ENCODE measurements at places on chromosomes 2 and 18.

DNA sequence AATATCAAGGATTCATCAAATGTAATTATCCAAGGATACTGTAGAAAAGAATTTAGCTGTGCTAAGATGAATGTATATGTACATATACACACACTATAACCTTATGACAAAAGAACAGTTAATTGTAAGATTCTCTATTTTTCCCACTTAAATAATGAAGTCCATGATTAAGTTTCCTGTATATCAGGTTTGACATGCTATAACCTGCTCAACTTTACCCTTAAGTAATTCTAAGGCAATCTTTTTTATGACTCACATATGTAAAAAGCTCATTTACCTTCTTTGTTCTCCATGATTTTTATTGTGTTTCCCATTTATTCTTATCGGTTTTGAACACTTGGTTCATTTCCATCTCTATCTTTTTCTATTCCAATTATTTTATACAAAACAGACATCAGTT, 1213.1 kb upstream of the SLC39A10 start:
- DNase-seq = no peak

DNA sequence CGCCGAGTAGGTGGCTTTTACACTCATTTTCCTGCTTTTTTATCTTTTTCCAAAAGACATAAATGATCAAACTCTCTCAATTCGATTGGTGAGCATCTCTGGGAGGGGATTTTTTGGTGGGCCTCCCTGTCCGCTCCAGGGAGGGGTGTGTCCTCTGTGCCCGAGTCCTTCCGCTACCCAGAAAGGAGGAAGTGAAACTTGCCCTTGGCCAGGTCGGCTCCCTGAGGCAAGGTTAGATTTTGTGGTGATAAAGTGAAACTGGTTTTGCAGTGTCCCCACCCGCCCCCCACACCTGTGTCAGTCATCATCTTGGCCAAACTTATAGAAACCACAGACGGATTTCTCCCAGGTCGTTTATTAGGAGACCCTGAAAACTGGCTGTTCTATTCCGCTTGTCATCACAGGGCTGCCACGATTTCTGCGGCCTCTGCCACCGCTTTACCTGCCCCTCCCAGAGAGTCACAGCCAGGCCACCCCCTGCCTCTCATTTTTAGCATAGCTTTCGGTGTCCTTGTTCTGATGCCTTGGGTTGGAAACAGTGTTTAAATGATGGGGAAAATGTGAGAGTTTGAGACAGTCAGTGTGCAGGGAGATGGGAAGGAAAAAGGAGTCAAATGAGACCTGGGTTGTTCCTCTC, 93.6 kb downstream of the SH3BP4 start:
- DNase-seq = no peak

DNA sequence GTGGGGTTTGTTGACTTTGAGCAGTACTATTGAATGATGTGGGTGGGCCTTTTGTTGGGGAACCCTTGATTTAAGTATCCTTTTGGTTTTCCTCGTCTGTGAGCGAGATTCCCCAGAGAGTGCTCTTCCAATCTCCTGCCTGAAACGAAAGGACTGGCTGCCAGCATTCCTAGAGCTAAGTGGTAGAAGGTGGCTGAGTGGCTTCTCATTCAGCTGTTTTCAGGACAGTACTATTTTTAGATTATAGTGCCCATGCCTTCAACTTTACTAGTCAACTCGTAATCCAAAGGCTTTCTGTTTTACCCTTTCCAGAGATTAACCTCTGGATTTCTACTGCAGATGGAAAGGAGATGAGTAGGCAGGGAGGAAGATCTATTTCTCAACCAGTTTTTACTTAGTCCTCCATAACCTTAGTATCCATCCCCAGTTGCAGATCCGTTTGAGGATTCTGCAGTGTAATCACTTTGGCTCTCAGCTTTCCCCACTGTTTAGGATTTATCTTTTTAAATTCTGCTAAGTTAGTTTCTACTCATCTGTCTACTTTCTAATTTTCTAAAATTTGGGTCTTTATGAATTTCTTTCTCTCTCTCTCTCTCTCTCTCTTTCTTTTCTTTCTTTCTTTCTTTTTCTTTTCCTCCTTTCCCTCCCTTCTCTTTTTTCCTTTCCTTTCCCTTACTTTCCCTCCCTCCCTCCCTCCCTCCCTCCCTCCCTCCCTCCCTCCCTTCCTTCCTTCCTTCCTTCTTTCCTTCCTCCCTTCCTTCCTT, 9.2 kb downstream of the SLC4A1AP start:
- DNase-seq = no peak

- no peak for DNase-seq
Measured at GRCh38 chr2:75025633-75026380, 67.4 kb downstream of the POLE4 start.

DNA sequence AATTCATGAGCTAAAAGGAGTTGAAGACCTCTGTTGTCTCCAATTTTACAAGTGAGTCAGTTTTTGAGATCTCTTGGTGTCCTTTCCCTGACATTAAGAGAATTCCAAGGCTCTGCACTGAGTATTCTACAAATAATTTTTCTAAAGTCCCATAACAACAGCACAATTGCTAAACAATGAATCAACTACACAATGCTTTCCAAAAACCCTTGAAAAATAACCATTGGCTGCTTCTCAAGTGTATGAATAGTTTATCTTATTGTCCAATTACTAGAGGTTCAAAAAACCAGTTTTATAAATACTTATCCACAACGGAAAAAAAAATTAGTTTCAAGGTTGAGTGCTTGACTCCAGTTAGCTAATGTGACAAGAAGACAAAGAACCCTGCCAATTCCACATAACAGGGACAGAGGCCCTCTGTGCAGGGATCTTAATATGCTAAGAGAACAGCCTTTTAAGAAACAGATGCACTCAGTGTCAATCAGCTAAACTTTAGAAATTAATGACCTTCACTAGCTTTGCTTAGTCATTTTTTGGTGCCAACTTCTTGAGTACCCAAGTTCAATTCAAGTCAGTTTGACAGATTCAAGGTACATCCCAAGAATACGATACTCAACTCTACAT, 266.6 kb upstream of the CYP26B1 start:
- no peak for DNase-seq

DNA sequence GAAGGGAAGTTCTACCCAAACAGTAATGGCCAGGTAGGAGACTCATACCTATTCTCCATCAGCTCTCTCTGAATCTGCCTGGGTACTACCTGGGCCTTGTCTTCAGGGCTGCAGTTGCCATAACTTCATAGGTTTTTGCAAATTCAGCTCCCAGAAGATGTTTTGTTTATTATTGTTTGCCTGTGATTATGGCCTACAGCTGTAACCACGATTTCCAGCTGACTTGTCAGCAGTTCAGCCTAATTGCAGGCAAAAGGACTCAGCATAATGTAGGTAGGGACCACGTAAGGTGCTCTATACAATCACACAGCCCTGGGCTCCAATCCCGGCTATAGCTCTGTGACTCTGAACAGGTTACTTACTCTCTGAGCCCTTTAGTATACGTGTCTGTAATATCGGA, 187.0 kb upstream of the FN1 start:
- no peak for DNase-seq

- DNase-seq = no peak
Measured at GRCh38 chr2:62698653-62699052, 6.9 kb upstream of the EHBP1 start.

DNA sequence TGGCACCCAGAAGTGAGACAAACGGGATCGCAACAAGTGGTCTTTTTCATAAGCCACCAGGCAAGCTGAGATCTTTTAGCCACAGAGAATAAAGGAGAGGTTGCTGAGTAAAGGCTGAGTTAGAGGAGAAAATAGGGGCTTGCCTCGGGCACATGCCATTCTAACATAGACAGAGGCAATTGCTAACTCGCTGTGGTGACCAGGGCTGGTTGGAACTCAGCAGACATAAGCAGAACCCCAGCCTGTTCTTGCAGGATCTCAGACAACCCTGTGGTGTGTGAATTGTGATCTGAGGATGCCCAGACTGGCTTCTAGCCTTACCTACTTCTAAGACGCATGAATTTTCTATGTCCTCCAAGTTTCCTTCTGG, 300.2 kb downstream of the CDCA7 start:
- no peak for DNase-seq

DNA sequence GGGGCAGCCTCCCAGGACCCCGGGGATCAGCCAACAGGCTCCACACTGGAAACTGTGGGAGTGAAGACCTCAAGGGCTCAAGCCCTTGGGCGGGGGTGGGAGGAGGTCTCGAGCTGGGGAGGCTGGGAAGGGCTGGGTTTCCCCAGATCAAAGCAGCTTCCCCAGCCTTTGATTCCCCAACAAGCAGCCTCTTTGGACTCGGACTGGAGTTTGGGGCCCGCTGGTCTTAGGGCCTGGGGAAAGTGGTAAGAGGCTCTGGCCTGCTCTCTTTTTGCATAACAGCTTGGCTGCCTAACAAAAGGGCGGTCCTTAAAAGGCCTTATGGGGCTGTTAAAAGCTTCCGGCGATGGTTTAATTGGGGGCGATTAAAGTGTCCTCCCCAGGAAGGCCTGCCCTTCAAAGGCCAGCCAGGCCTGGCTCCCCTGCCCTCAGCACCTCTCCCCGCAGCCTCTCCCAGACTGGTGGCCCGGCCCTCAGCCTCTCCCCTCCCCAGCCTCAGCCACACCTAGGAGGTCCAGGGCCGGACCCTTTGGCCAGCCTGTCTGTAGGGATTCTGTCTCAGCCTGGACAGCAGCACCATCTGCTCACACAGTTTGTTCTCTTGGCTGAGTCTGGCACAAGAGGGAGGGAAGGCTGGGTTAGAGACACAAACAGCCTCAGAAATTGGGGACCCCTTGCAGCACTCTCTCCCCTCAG, 39.6 kb downstream of the ZFP36L2 start:
- DNase-seq = no peak

DNA sequence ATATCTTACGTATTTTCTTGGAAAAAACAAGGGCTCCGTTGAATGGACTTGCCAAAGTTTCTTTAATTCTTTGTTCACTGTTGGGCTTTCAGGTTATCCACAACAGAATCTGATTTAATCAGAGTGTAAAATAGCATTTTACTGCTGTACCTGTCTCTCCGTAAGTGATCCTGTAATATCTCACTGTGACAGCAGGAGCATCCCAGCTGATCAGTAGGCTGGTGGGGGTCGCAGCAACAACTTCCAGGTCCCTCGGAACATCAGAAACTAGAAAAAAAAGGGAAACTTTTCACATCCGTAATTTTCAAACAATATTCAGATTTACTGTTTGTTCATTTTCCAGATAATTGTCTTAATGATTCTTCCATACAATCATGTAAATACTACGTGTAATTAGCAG, 51.2 kb downstream of the FN1 start:
- no peak for DNase-seq

DNA sequence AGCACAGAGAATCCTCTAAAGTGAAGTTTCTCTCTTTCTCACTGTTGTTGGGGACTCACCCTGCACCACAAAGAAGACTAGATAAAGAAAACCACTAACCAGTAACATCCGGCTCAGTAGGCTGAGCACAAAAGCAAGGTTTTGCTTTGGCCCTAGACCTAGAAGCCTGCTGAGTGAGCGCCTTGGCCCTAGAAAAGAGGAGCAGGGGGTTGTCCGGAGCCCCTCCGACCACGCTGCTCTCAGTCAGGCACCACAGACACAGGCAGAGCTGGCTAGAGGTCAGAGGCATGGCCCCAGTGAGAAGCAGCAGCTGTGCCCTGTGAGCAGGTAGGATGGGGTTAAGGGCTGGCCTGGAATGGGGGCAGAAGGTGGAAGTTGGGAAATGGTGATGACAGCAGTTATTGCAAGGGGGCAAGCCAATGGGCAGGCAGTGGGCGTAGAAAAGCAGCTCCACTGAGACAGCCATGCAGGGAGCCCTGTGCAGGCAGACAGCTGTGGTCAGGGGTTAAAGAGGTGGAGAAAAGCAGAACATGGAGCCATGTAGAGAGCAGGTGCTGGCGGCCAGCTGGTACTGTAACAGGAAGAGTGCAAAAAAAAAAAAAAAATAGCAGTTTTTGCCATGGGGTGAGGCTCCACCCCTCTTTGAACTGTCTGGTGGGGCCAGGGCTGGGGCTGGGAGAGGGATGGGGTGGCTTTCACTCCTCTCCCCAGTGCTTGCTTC, 36.9 kb upstream of the SLC14A1 start:
- peak; percentile 76 for DNase-seq

- no peak for DNase-seq
Measured at GRCh38 chr2:28469304-28469703, 26.6 kb upstream of the PLB1 start.

DNA sequence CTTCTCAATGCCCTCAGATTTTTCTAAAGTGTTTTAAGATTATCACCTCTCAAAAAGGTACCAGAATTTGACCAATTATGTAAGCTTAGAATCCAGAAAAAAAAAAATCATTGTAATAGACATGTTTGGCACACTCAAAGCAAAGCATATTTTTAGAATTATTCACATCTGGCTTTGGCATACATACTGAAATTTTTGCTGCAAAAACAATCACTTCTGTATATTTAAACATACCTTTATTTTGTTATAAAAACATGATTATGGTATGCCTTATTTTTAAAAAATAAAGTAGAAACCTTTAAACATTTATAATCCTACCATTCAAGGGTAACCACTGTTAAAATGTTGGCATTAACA, 143.3 kb downstream of the ESCO1 start:
- no peak for DNase-seq

DNA sequence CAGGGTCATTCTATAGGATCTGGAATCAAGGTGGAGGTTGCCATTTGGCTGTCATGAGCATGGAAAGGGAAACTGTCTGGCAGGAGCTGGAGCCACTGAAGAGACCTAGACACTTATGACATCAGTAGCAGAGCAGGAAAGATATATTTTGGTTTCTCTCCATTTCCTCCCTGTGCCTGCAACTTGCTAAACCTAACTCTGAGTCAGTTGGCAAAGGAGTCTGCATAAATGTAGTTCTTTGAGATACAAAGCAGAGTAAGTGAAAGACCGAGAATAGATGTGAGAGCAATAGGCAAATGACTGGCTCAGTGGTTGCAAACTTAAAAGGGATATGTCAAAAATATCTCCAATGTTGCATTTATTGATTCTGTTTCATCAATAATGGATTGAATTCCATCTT, 757.7 kb downstream of the KCNJ3 start:
- no peak for DNase-seq

DNA sequence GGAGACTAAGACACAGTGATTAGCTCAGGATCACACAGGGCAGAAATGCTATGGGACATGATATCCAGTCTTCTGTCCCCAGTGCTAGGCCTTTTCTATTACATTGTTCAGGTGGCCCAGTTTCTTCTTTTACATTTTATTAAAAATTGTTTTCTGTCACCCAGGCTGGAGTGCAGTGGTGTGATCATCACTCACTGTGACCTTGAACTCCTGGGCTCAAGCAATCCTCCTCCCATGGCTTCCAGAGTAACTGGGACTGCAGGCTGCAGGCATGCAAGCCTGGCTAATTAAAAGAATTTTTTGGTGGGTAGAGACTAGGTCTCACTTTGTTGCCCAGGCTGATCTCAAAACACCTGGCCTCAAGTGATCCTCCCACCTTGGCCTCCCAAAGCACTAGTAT, 15.4 kb downstream of the PDK1 start:
- DNase-seq = no peak

DNA sequence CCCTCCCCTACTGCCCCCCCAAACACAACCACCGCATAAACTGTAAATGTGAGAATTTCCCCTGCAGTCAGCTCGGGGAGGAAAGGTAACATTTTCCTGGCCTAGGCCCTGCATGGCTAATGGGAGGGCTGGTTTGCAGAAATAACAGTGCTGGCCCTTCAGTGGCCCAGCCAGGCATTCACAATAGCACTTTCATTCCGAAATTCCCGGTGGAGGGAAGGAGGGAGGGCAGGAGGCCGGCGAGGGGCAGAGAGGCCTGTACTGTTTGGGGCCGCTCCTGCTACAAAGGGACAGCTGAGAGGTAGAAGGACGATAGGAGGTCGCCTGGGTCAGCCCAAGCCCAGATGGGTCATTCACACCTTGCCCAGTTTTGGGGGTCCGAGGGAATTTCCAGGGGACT, 11.3 kb downstream of the CYP26B1 start:
- DNase-seq = no peak

All from CD4-positive, alpha-beta T cell treated with Interleukin-21 for 1 hour (primary cell).